ENCODE measurements at places on chromosomes 7 and 10. TPM values are rescaled to one million over a fixed set of nuclear protein-coding genes. Genes with fewer than 3 reads are reported as not detected.

The TFPI2 gene
- total RNA-seq, result 27.9 TPM

The WEE2 gene
- not detected for total RNA-seq

DNA sequence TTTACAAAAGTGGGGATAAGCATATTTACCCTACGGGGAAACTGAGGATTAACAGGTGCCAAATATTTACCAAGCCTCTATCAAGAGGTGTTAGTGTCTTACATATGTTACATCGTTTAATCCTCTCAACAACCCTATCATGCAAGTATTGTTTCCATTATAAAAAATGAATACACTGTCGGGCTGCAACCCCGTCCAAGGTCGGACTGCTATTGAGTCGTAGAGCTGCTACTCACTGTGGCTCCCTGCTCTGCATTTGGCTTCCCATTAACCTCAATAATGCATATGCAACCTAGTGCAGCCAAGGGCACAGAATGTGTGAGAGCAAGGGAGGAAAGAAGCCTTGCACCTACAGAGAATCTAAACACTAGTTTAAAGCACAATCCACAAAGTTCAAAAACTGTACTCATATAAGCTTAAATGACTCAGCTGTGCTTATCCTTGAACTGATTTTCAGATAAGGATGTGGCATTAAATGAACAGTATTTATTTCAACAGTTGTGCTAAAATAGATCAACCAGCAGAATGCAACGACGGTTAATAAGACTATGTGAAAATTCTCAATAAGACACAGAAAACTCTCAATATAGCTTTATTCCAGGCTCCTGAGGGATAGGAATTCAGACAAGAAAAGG lies 49.9 kb downstream of the UBE2H start:
- DNase-seq, result no peak

DNA sequence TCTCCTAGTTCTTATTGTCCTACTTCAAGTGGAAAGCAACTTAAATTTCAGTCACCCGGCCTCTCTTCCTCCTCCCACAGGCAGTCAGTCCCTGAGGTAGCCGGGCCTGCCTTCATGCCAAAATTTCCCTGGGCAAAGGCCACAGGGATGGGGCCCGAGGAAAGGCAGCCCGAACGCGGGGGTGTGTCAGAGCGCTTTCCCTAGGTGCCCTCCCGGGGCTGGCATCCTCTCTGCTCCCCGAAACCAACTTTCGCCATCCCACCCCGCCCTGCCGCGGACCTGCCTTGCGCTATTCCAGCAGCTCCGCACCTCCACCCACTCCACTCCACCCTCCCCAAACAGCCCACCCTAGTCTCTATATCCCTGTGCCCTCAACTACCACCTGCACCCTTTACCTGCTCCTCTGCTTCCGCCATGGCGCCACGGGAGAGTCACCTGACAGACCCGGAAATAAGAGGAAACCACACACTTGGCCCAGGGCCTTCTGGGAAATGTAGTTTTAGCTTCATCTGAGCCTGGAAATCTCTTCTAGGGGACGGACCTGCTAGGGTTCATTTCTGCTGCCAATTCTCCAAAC lies at the start of gene VPS41:
Gene VPS41 (minus strand): TSS at position 433 of the 577 bp plus-strand sequence. CDS start 17 bp downstream, at position 416.
- DNase-seq, result no peak

DNA sequence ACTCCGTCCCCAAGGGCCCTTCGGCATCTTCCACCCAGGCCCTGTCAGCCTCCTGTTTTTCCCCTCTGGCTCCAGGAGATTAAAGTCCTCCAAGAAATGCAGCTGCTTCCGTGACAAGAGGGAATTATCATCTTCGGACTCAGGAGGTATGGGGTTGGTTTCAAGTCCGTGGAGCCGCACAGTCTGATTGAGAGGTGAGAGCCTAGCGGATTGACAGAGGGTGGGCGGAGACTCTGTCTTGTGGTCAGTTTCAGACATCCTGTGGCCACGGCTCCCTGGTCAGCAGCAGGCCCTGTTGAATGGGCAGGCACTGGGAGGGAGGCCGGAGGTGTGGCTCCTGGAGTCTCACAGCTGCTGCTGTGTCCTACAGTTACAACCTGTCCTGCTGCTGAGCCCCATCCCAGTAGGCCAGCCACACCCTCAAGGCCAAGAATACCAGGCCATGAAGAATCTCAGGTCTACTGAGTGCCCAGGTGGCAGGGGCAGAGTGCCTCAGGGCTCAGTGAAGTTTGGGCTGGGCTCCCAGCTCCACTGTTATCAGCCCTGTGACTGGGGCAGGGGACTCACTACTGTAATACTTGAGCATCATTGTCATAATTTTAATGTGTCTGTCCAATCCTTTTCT lies 49.3 kb upstream of the ZNF716 start:
- DNase-seq, result no peak

GRCh38 chr7:69892790-69893189 lies 294.5 kb downstream of the AUTS2 start:
- DNase-seq, result no peak

Data from mesenteric fat pad (tissue), 1 donor.